ENCODE measurements at places on chromosomes 11 and 22.

GRCh38 chr11:17651681-17652080 lies 67.7 kb upstream of the MYOD1 start:
- DNase-seq = no peak

- no peak for DNase-seq
Observed at GRCh38 chr22:38846412-38846811, 2.6 kb upstream of the NPTXR start.

- no peak for DNase-seq
Observed at GRCh38 chr11:24687531-24688147, 190.8 kb downstream of the LUZP2 start.

GRCh38 chr22:24883432-24883831 lies 63.1 kb downstream of the LHFPL7 start:
- no peak for DNase-seq

- no peak for DNase-seq
Observed at GRCh38 chr22:45535290-45535689, 32.6 kb downstream of the FBLN1 start.

- DNase-seq = no peak
Observed at GRCh38 chr11:122173587-122173986, 57.6 kb upstream of the BLID start.

DNA sequence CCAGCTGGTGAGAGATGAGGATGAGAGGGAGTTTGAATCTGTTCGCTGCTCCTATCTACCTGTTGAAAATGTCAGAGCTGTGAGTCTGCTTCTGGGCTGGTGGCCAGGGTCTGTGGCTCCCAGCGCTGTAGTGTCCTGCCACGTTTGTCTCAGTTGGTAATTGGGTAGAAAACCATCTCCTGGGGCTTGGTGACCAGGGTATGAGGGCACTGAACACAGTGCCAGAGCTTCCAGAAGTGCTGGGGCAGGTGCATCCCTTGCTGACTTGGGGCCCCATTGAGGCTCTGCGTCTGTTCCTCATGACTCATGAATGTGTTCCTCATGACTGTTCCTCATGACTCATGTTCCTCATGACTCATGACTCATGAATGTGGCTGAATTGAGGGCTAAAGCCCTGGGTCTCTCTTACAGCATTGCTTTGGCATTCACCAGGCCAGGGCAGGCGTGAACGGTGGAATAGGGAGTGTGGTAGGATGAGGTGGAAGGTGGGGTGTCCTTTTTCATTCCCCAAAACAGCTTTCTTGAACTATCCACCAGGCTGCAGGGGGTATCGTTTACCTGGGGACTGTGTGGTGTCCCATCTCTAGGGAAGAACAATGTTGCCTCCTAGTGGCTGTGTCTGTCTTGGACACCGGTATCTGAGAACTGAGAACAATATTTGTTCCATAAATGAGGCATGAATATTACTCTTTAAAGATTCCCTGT lies 139.5 kb downstream of the COMMD9 start:
- peak; percentile 82 for DNase-seq

DNA sequence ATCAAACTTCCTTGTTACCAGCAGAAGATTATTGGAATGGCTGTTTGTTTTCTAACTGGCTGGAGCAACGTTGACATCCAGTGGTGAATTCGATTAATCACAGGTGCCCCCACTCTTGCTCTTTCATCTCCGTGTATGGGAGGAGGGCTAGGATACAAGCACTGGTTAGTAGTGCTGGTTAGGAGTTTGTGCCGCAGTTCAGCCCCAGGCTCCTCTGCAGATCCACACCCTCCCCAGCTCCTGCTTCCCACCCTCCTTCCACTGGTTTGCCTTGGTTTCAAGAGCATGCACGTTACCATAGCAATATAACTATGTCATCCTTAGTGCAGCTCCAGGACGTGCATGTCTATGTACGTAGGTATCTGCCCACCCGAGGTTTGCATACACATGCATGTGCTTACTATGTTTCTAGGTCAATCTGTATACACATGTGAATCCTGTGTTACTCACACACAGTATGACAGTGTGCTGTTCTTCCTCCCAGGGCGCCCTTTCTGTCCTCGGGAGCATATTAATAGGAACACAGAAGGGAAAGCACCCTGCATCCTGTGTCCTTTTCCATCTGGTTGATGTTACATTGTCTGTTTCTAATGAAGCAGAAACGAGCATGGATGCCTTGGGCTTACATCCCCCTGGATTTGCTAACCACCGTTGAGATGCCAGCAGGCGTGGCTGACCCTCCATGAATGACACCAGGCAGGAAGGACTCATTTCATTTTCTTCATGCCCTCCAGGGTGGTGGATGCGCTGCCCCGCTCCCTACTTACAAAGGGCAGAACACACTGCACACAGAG lies 539.3 kb downstream of the OPCML start:
- no peak for DNase-seq

DNA sequence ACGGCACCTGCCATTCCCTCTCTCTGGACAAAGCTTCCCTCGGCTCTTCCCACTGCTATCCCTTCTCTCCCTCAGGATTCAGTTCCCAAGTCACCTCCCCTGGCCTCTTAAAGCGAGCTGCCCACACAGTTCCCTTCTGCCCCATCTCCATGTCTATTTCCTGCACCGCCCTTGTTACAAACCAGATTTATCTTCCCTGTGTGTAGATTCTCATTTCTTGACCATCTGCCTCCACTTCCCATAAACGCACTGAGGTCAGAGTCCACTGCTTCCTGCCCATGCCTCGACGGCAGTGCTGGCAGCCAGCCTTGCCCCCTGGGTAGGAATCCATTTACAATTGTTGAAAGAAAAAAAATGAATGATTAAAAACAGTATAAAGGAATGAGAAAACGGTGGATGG lies 11.6 kb upstream of the APOBEC3B start:
- no peak for DNase-seq

DNA sequence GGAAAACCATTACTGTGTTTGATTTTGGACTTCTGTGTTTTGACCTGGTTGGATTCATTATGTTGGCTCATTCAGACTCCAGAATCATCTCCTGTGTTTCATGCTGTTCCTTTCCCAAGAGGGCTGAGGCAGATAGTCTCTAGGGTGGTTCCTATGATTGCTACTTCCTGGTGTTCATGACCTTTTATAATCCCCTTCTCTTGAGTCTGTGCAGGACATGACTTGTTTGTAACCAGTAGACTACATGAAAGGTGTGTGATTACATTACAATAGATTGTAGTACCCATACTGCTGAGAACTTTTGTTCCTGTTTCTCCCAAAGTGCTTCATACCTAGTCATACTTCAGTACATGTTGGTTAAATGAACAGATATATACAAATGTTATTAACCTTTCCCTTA lies 700.6 kb downstream of the METTL15 start:
- no peak for DNase-seq

DNA sequence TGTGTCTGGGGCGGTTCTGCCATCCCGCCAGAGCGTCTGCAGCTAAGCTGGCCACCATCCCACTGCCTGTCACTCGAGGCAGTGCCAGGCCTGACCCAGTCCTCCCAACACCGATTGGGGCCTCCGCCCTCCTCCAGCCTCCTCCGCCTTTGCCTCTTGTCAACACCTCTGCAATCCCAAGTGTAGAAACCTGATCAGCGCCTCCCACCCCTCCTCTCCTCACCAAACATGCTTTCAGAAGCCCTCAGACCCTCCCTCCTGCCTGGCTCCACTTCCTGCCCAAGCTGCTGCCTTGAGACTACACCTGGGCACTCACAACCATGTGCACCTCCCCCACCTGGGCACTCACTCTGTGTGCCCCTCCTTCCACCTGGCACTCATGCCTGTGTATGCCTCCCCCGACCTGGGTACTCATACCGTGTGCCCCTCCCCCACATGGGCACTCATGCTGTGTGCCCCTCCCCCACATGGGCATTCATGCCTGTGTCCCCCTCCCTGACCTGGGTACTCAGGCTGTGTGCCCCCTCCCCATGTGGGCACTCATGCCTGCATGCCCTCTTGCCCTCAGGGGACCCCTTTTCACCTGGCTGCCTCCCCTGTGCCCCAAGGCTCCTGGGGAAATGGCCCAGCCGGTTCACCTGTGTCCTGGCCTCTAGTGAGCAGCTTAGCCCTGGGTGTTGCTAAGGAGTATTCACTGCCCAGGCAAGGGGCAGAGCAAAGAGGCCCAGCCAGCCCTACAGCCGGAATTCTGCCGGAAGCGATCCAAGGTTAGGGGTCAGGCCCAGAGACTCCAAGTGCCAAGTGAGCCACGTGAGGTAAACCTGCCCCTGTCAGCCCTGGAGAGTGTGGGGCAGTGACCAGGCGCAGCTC lies 5.5 kb upstream of the IFITM10 start:
- no peak for DNase-seq

GRCh38 chr22:49589301-49589700 lies 238.4 kb downstream of the BRD1 start:
- DNase-seq = no peak

DNA sequence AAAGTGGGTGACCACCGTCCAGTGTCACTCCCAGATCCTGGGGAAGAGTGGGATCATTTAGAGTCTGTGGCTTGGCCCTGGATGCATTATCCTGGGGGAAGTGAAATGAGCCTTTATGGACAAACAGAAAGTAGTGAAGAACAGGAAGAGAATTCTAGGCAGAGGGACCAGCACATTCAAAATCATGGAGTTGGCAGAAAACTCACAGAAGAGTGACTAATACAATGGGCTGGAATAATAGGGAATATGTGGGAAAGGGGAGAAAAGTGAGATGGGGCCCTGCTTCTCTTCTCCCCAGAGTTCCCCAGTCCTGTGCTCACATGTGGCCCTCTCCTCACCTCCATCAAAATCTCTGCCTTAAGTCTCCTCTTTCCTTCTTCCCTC lies 84.3 kb downstream of the CCDC81 start:
- no peak for DNase-seq

DNA sequence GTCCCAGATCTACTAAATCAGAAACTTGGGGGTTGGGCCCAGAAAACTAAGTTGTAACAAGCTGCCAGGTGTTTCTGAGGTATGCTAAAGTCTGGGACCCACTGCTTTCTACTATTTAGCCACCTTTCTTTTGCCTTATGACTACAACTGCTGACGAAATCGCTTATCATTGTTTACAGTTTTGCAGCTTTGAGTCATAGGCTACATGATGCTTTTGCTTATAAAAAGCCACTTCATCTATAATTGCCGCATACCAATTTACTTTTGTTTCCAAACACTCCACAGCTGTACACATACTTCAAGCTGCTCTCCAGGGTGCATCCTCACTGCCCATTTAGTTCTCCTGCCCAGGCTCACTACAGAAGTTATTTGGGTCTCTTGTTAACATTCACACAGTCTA lies 144.7 kb downstream of the ENTHD1 start:
- DNase-seq = peak; percentile 30

DNA sequence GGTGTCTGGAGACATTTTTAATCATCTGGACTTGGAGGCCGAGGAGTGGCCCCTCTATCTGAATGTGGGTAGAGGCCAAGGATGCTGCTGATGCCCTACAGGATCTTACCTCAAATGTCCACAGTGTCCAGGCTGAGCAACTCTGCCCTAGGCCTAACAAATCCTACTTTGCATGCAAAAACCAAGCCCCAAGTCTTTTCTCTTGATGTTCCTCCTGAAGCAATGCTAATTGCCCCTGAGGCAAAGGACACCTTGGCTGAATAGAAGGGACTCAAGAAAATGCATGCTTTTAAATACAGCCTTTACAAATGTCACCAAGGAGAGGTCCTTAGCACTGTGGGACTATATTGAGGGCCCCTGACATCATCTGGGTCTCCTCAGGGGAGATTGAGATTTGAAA lies 43.8 kb upstream of the PHF21B start:
- no peak for DNase-seq

GRCh38 chr11:3926458-3927095 lies 71.1 kb downstream of the STIM1 start:
- DNase-seq = no peak

DNA sequence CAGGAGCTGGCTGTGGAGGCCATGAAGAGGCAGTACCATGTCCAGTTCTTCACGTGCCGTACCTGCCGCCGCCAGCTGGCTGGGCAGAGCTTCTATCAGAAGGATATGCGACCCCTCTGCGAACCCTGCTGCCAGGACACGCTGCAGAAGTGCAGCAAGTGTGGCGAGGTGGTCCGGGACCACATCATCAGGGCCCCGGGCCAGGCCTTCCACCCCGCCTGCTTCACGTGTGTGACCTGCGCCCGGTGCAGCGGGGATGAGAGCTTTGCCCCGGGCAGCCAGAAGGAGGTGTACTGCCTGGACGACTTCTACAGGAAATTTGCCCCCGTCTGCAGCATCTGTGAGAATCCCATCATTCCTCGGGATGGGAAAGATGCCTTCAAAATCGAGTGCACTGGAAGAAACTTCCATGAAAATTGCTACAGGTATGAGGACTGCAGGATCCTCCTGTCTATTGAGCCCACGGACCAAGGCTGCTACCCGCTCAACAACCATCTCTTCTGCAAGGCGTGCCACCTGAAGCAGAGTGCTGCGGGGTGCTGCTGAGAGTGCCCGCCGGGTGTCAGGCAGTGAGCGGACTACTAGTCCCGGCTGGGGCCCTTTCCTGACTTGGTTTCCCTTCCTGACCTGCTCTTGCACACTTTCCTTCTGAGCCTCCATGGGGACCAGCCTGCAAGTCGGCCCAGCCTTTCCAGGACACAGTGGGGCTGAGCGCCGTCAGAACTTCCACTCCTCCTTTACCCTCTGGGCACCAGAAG lies 22.0 kb upstream of the PHF21A start:
- DNase-seq = no peak

DNA sequence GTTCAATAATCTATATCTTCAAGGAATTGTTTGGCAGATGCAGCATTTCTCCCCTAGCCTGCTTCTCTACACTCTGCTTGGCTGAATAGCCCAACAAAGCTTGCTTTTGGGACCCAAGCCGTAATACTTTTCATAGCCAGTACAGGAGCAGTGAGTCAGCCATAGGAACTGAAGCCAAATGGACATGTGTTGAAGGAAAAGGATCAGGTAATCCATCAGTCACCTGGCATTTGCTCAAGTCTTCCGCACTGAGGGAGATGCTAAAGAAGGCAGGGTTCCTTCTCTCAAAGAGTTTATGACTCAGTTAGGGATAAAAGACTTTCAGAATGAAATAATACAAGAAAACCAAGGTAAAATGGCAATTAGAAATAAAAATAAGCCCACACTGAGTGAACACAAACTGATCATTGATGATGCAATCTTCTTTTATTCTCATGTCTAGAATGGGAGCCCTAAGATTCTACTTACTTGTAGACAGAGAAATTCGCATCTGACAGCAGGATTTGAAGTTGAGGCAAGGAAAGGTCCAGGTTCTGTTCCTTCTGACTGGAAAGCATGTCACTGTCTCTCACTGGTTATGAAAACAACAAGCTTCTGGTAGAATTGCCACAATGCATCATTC lies 13.2 kb downstream of the C11orf87 start:
- DNase-seq = no peak

All from activated CD4-positive, alpha-beta T cell treated with anti-CD3 and anti-CD28 coated beads, Interleukin-2, Interleukin-4, amounts not matched to agents 100 ng/mL and 50 ng/mL, durations not matched to agents 16 hours and 8 hours (primary cell).